Esophagus muscularis mucosa (tissue), 4 donors: ENCODE measurements at places on chromosomes 7 and 10. TPM values are rescaled to one million over a fixed set of nuclear protein-coding genes. Genes with fewer than 3 reads are reported as not detected.

Gene OR2A12
- total RNA-seq = not detected

Gene LHFPL3
- total RNA-seq = not detected

Gene DUS4L
- total RNA-seq = 6.2 TPM

Gene ITPRID1
- not detected for total RNA-seq

Gene CALML5
- total RNA-seq = not detected

Gene HOXA1
- 0.71 TPM for total RNA-seq

Gene SEC61G
- total RNA-seq = 85.6 TPM

Gene ZNF438
- total RNA-seq = 11.1 TPM

Gene C10orf67
- not detected for total RNA-seq

Gene GJC3
- total RNA-seq = not detected

DNA sequence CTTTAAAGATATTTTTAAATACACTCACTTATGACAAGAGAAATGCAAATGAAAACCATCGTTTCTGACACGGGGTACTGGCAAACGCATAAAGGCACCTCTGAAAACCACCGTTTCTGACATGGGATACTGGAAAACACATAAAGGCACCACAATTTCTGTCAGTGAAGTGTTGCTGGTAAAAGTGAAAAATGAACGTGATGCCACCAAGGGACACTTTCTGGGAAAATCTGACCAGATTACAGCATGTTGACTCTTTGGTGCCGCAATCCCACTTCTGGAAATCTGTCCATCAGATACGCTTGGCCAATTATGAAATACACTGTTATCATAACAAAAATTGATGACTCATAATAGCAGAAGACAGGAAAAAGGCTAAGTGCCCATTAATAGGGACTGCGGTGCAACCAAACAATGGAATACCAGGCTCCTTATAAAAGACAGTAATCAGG lies 131.7 kb downstream of the ZMYND11 start:
- no peaks in the 10 kb centered on the region for H3K4me1 ChIP-seq
- H3K4me3 ChIP-seq = no peak overlapping the region
- H3K27ac ChIP-seq = no peak overlapping the region
- no peak for DNase-seq
- H3K27me3 ChIP-seq = no peaks in the 10 kb centered on the region

GRCh38 chr7:2175514-2175913 lies 57.2 kb downstream of the MAD1L1 start:
- H3K4me3 ChIP-seq = no peak overlapping the region
- no peaks in the 10 kb centered on the region for H3K36me3 ChIP-seq
- no peak for DNase-seq

DNA sequence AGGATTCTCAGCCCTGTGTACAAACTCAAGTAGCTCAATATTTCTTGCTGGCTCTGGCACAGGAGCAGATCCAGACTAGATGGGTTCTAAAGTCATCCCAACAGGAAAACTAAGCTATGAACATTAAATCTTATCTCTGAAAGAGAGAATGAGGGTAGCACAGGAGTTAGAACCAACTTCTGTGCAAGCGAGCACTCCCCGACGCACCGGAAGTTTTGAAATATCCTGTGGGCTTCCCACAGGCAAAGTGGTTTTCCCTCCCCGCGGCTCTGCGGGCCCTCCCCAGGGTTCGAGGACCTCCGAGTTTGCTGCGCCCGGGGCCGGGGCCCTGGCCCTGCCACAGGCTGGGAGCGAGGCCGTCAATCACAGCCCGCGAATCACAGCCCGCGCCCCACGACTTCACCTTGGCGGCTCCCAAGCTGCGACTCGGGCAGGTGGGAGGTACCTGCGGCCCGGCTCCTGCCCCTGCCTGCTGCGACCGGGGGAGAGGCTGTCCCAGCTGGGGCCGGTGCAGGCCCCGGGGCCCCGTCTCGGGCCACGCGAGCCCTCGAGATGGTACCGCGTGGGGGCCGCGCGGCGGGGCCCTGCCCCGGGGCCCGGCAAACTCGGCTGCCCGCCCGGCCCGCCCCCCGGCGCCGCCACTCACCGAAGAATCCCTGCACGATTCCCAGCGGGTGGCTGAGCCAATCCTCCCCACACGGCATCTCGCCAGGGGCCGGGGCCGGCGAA lies 598 bp downstream of the MCMBP start:
- H3K4me1 ChIP-seq = peaks cover 49% of the 10 kb centered on the region
- H3K27ac ChIP-seq = peak overlapping the region; percentile 85
- no peaks in the 10 kb centered on the region for H3K36me3 ChIP-seq

- no peaks in the 10 kb centered on the region for H3K27me3 ChIP-seq
- no peaks in the 10 kb centered on the region for H3K36me3 ChIP-seq
- no peak overlapping the region for H3K4me3 ChIP-seq
- no peak for DNase-seq
- no peaks in the 10 kb centered on the region for H3K4me1 ChIP-seq
Measured at GRCh38 chr10:17041626-17042520, 87.7 kb downstream of the CUBN start.

DNA sequence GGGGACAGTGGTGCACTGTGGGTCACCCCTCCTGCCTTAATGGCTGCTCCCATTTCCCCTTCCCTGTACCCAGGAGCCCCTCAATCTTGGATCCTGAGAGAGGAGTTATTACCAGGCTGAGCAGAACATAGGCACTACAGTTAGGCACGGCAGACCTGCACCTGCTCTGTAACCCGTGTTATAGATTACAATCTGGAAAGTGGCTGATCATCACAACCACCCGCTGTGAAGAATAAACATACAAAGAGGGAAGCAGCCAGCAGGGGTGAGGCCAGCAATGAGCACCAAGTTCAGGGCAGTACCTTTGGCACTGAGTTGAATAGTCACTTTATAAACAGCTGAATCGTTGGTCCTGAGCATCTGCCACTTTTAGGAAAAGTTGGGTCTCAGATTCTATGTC lies 1.7 kb downstream of the CDHR1 start:
- DNase-seq = no peak
- H3K4me1 ChIP-seq = peaks cover 19% of the 10 kb centered on the region
- H3K27ac ChIP-seq = no peak overlapping the region
- peaks cover 78% of the 10 kb centered on the region for H3K27me3 ChIP-seq
- H3K36me3 ChIP-seq = no peaks in the 10 kb centered on the region

DNA sequence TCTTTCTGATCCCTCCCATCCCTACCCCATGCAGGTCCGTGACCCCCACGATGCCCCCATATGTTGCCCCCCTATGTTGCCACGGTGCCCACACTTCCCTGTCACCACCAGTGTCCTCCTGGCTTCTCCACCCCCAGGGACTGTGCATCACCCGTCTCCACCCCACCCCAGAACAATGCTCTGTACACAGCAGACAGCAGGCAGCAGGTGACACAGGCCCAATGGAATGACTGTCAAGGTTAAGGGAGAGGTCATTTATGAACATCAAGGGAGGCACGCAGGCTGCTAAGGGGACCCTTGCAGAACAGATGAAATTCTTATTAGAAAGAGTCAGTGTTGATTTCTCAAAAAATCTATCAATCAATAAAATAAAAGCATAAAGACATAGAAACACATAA lies 71.5 kb downstream of the PARP12 start:
- no peak overlapping the region for H3K27ac ChIP-seq
- H3K4me1 ChIP-seq = peaks cover 11% of the 10 kb centered on the region
- DNase-seq = no peak
- H3K36me3 ChIP-seq = no peaks in the 10 kb centered on the region

- DNase-seq = no peak
- H3K27me3 ChIP-seq = no peaks in the 10 kb centered on the region
- H3K4me3 ChIP-seq = no peak overlapping the region
- H3K36me3 ChIP-seq = no peaks in the 10 kb centered on the region
Measured at GRCh38 chr7:83579740-83580139, 69.2 kb downstream of the SEMA3E start.

DNA sequence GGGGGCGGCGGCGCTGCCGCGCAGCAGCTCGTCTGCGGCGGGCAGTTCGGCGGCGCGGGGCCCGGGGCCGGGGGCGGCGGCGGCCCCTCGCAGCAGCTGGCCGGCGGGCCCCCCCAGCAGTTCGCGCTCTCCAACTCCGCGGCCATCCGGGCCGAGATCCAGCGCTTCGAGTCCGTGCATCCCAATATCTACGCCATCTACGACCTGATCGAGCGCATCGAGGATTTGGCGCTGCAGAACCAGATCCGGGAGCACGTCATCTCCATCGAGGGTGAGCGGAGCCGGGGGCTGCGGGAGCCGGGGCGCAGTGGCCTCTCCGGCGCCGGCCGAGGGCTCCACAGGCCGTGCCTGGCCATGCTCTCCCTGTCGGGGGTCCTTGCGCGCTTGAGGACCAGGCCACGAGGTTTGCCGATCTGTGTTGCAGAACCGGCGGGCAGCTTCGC lies 548 bp downstream of the AGAP3 start:
- peak overlapping the region; percentile 78 for H3K4me3 ChIP-seq
- no peaks in the 10 kb centered on the region for H3K36me3 ChIP-seq
- H3K27me3 ChIP-seq = no peaks in the 10 kb centered on the region
- H3K4me1 ChIP-seq = peaks cover 61% of the 10 kb centered on the region
- no peak for DNase-seq
- peak overlapping the region; percentile 90 for H3K27ac ChIP-seq

DNA sequence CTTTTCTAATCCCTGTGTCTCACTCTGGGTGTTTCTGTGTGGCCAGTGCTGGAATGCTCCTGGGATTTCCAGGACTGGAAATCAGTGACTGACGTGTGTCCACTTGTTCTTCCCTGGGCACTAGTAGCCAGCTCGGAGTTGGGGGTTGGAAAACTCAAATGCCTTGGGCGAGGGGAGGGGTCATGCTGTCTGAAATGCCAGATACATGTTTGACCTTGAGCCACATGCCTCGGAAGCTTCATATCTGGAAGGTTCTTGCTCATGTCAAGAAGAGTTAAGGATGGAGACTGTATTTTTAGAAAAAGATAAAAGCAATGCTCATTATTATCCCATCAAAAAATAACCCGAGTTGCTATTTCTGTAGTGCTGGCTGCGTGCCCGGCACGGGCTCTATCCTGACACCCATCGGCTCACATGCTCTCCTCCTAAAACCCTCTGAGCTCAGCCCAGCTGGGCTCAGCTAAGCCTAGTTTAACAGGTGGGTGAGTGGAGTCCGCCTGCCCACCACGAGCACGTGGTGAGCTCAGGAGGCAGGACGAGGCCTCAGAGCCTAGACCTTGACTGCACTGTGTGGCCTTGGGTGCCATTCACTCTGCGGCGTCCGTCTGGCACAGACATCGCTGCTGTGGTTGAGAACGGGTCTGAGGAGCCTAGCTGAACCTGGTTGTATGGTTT lies 6.4 kb downstream of the DPYSL4 start:
- no peak overlapping the region for H3K4me3 ChIP-seq
- no peak for DNase-seq
- H3K36me3 ChIP-seq = peaks cover 8% of the 10 kb centered on the region

DNA sequence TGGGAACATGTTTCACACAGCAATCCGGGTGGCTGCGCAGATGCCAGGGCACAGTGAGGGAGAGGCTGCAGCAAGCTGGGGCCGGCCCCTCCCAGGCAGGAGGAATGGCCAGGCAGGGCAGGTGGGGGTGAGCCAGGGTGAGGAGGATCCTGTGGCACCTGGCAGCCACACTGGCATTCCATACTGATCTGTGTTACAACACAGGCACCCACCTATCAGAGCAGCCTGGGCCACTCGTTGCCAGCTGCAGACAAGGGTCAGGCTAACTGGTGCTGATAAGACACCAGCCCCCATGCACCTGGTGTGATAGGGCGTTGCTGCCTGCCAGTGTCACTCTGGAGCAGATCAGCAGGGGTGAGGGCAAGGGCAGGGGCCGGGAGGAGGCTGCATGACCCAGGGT lies 16.6 kb upstream of the RET start:
- H3K36me3 ChIP-seq = no peaks in the 10 kb centered on the region
- no peak overlapping the region for H3K27ac ChIP-seq
- no peaks in the 10 kb centered on the region for H3K4me1 ChIP-seq
- no peak overlapping the region for H3K4me3 ChIP-seq

DNA sequence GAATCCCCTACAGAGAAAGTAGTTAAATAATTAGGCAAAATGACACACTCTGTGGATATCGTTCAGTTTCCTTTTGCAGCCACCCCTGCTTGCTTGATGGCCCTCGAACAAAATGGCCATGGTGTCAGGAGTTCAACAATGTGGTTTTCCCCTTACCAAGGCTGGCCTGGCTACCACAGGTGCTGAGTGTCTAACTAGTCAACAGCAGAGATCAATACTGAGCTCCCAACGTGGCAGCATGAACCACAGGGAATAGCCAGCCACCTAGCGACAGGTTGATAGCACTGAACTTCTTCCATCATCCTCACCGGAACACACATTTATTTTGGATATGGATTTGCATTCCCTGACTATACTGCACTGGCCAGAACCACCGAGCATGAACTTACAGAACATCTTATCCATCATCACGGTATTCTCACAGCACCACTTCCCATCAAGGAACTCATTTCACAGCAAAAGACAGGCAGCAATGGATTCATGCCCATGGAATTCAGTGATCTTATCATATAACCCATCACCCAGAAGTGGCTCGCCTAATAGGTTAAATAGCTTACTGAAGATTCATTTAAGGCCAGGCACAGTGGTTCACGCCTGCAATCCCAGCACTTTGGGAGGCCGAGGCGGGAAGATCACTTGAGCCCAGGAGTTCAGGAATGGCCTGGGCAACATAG lies 6.3 kb downstream of the C10orf67 start:
- no peaks in the 10 kb centered on the region for H3K36me3 ChIP-seq
- DNase-seq = peak; percentile 86
- peaks cover 5% of the 10 kb centered on the region for H3K4me1 ChIP-seq
- no peak overlapping the region for H3K27ac ChIP-seq
- H3K27me3 ChIP-seq = no peaks in the 10 kb centered on the region

- no peak for DNase-seq
- no peaks in the 10 kb centered on the region for H3K36me3 ChIP-seq
- no peak overlapping the region for H3K27ac ChIP-seq
- no peak overlapping the region for H3K4me3 ChIP-seq
Measured at GRCh38 chr7:108423089-108423989, 32.9 kb downstream of the NRCAM start.

GRCh38 chr7:155558961-155559360 lies 12.6 kb upstream of the CNPY1 start:
- H3K4me1 ChIP-seq = no peaks in the 10 kb centered on the region
- no peak for DNase-seq
- no peak overlapping the region for H3K27ac ChIP-seq
- no peaks in the 10 kb centered on the region for H3K27me3 ChIP-seq
- no peak overlapping the region for H3K4me3 ChIP-seq

DNA sequence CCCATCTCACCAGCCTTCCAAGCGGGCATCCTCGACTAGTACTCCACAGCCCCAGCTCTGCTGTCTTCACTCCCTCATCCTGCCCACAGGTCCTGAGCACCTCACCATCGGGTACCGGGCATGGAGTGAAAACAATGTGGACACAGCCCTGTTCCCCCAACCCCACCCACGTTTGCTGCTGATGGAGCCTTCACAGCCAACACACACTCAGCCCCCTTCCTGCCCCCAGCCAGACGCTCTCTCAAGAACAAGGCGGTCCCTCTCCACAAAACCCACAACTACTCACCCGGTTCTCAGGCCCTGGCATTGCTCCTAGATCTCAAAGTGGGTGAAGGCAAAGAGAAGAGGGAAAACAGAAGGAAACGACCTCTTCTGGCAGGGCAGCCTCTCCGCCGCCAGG lies 56.1 kb downstream of the SLIT1 start:
- H3K36me3 ChIP-seq = no peaks in the 10 kb centered on the region
- DNase-seq = no peak
- no peaks in the 10 kb centered on the region for H3K4me1 ChIP-seq
- H3K27ac ChIP-seq = no peak overlapping the region
- H3K4me3 ChIP-seq = no peak overlapping the region
- H3K27me3 ChIP-seq = peaks cover 4% of the 10 kb centered on the region
